ENCODE measurements at places on chromosomes 2 and 18.
A peak's percentile ranks its signal among the peaks of the same experiment; 100 is the strongest.

- DNase-seq, result no peak
Measured at GRCh38 chr2:21431078-21431477, 307.3 kb downstream of the TDRD15 start.

- DNase-seq, result no peak
Measured at GRCh38 chr2:46300406-46300832, 3.2 kb downstream of the EPAS1 start.

DNA sequence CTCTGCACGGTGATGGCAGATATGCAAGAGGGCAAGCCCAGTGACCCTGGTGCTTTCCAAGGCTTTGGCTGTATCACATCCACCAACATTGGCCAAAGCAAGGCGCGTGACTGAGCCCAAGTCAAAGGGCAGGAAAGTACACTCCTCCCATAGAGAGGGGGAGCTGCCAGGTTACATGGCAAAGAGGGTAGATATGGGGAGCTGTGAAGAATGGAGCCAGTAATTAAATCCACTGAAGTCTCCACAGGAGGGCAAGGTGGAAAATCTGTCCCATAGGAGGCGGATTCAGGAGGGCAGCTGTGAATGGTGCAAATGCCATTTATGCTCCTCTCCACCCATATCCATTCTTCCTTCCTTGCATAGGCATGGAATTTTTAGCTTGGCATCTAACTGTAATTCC lies 44.6 kb upstream of the THOC1 start:
- DNase-seq, result no peak

DNA sequence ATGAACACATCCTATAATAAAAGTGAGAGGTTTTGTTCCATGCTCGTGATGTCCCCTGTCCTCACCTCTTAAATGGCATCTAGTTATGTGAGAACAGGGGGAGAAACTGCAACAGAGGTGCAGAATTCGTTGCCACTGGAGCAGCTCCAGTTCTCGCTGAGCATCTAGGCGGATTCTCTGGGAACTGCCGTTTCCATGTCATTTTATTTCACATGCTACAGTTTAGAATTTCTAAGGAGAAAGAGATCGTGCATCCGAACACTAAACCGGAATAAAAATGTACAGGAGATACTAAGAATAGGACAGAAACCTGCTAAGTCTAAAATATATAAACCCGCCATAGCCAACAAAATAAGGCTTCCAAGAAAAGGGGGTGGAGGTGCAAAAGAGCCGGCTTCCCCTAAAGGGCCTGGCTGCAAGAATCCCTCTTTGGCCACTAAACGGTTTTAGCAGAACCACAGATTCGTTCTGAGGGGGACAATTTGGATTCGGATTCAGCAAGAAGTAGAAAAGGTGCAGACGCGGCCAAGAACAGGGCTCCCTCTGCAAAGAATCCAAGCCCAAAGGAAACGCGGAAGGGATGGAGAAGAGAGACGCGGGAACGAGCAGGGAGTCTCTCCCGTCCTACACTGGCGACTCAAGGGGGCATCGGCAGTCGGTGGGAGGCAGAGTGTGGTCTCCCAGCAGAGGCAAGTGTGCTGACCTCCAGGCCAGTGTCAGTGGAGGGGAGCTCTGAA lies 1.3 kb downstream of the TMEM163 start:
- DNase-seq, result no peak

DNA sequence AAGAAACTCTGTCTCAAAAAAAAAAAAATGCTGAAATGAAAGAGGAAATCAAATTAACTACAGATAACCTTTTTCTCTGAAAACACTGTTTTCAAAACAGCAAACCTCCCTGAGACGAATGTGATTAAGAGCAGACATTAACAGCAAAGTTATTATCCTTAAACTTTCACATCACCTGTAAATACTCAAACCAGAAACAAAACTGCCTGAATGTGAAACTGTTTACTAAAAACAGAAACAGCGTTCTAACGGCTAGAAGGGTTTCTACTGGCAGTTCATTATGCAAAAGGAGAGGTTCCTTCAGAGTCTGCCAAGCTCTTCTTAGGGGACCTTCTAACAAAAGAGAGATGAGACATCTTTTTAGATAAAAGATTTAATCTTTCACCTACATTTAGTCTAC lies 45.9 kb downstream of the PNO1 start:
- DNase-seq, result no peak

GRCh38 chr18:26745288-26746181 lies 120.0 kb downstream of the AQP4 start:
- no peak for DNase-seq

- DNase-seq, result no peak
Measured at GRCh38 chr2:50368361-50368760, 663.6 kb downstream of the NRXN1 start.

- DNase-seq, result no peak
Measured at GRCh38 chr2:237742191-237742590, 56.4 kb upstream of the RBM44 start.

GRCh38 chr2:135052997-135053474 lies 944 bp downstream of the RAB3GAP1 start:
- no peak for DNase-seq

DNA sequence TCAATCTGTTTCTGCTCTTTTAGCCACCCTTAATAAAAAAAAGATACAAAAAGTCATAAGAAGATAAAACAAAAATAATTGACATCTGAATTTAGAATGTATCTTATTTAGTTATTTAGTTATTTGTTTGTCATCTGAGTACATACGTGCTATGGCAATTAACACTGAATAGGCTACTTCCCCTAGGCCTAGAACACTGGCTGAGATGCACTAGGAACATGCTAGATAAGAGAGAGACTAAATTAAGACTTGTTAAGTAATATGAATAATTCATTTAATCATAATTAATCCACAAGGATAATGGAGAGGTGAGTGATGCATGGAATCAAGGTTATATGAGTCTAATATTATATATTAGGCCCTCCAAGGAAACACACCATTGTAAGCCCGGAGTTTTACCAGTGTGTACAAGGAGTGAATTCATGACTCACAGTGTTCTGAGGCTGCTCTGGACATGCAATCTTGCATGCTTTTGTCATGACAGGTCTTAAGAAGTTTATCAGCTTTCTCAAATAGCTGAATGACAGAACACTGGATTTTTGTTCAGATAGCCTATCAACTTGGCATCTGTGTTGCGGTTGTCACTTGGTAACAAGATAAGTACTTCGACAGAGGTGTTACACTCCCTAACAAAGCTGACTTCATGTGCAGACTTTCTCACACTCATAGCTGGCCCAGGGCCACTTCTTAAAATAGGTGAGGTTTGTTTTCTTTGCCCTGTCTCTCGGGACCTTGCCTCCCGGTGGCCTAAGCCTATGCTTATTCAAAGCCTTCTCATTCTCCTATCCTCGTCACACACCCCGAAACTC lies 5.0 kb upstream of the SERPINB2 start:
- DNase-seq, result no peak

GRCh38 chr2:152336119-152336853 lies 1.3 kb downstream of the FMNL2 start:
- DNase-seq, result peak; percentile 51

DNA sequence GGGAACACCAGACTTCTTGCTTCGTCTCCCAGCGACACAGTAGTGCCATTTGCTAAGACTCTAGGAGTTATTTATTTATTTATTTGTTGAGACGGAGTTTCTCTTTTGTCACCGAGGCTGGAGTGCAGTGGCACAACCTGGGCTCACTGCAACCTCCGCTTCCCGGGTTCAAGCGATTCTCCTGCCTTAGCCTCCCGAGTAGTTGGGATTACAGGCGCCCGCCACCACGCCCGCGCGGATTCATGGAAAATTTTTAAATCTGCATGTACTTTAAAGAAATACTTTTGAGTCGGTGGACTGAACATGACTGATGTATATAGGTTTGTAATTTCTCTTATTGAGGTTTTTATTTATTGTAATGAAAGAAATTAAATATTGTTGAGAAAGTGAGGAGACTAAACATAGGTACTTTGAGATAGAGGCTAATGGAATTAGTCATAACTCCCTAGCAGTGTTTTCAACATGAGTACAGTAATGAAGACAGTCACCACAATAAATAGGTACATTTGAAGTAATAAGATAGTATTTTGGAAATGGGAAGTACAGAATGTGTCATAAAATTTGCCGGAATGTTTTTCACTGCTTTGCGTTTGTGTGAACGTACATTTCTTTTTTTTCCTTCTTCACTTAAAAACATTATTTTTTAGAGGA lies 983 bp downstream of the MTX2 start:
- no peak for DNase-seq

GRCh38 chr2:100130595-100131391 lies 11.6 kb downstream of the AFF3 start:
- DNase-seq, result no peak

GRCh38 chr18:34847408-34847807 lies 137.3 kb downstream of the DTNA start:
- DNase-seq, result no peak

DNA sequence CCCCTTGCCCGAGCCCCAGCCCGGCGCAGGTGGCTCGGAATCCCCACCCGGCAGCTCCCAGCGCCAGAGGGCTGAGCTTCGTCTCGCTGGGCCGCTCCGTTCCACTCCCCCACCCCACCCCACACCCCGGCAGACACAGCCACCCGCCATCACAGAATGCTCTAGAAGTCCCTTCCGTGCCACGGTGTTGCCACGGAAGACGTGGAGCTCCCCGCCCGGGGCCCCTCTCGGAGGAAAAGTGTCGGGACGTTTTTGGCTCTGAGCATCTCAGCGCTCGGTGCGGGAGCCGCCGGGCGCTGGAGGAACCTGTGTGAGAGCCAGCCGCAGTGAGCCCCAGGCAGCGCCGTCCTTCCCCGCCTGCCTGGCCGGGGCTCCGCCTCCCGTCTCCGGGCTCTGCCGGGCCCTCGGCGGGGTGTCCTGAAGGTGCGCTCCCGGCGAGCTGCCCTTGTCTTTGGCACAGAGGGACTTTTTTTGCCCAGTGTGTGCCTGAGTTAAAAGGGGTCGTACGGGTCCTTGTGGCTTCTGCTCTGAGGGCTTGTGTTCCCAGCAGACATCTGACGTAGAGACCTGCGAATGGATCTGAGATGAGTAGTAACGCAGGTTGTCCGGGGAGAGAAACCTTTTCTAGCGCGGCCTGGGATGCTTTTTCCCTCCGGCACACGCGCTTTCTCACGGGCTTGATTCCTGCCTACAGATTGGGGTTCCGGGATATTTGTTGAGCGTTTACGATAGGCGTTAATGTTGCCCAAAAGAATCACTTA lies 1.8 kb downstream of the ZCCHC2 start:
- DNase-seq, result peak; percentile 62

DNA sequence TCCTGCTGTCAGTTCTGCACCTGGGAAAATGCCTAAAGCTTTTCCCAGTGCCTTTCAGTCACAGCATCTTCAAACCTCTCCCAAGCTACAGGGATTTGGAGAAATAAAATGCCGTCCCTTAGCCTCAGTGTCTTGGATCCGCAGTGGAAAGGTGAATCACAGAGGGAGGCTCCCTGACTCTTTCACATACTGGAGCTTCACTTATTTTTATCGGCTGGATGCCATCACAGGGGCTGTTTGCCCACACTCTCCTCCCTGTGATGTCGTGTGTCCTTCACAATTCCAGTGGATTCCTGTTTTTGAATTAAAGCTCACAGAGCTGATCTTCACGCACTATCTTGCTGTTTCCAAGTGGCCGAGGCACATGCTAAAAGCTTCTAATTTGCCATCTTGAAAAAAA lies 1303.1 kb upstream of the DDX18 start:
- DNase-seq, result no peak

DNA sequence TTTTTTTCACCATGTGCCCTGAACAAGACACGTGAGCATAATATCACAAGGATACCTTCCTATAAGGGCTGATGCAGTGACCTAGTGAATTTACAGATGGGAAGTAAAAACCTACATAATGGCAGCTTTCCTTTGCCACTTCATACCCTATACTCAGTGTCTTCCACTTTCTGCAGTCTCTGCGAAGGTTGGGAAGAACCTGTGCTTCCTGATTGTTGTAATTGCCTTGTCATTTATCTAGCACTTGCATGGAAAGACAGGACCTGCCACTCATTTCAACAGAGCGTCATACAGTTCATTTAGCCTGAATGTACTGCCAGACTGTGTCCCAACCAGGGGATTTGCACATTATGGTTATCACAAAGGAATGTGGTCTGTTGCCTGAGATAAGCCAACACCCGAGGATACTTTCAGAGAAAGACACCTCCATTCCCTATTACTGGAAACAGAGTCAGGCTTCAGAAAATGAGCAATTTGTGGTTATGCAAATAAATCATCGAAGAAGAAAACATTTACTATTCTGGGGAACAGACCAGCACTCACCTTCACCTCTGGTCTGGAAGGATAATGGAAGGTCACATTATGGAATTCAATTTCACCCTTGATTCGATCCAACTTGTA lies 55.0 kb downstream of the ABCB11 start:
- no peak for DNase-seq

GRCh38 chr2:1709946-1710560 lies 34.3 kb downstream of the PXDN start:
- DNase-seq, result no peak

- no peak for DNase-seq
Measured at GRCh38 chr2:11305958-11306357, 38.5 kb downstream of the ROCK2 start.

DNA sequence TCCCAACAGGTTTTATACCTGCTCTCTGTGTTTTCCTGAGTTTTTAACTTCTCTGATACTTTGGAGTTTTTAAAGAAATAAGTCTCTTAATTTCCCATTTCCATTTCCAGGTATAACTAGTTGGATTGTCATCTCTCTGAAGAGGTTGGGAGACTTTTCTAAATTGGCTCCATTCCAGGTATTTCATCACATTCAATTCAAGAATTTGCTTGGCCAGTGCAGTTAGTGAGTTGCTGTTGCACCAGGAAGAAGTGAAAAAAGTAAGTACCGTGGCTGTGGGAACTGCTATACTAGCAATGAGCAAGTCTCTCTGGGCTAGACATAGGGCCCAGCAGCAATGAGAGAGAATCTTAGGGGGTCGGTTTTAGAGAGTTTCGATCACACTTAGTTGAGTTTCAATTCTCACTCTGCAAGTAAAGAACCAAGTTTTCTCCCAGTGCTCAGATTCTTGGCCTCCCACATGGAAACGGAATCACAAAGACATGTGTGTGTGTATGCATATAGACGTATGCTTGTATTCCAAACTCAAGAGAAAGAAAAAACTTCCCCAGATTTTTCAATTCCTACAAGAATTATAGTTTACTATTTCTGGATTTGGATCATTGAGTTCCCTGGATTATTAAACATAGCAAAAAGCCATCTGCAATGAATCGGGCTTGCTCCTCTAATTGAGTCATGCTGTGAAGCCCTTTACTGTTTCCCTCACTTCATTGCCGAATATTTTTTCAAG lies 894.4 kb downstream of the BCL11A start:
- DNase-seq, result no peak

GRCh38 chr2:165017966-165018596 lies 62.8 kb upstream of the SLC38A11 start:
- DNase-seq, result peak; percentile 23

GRCh38 chr2:128145651-128146050 lies 54.7 kb downstream of the UGGT1 start:
- peak; percentile 7 for DNase-seq
